ENCODE measurements at places on chromosomes 16 and 17.

DNA sequence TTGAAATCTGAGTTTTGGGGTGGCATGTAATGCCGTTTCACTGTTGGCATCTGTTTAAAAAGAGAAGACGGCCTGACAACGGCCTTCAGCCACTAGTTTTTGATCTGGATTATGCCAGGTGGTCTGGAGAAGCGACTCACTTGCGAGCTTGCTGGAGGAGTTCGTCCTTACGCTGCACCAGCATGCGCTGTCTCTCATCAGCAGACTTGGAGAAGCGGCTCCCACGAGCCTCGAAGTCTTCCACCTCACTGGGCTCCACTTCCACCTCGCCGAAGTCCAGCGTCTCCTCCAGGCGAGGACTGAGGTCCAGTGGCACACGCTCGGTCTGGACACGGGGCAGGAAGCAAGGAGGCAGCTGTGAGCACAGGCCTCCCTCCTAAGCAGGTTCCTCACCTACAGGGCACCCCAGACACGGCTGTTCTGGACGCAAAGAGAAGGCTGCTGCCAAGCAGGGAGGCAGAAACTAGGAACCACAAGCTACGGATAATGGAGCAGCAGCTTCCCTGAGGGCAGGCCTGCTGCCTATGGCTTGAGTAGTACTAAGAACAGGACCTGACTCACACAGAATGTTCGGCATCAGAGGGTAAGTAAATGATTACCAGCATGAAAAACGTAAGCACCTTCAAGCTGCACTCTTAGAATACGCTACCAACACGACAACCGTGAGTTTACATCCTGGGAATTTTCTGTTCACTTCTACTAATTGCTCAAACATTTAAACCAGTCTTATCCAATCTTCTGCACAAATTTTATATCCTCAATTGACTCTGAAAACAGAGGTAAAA is 61.4 kb downstream of the AMFR start:
- no peak for DNase-seq

DNA sequence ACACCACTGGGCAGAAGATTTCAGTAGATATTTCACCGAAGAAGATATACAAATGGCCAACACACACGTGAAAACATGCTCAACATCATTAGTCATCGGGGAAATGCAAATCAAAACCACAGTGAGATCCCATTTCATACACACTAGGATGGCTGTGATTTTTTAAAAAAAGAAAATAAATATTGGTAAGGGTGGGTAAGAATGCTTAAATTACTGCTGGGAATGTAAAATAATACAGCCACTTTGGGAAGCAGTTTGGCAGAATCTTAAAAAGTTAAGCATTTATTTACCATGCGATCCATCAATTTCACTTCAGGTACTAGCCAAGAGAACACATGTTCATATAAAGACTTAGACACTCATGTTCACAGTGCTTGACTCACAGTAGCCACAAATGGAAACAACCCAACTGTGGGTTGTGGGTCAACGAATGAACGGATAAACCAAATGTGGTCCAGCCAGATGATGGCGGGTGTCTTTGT is 6.5 kb upstream of the C16orf74 start:
- DNase-seq = no peak

DNA sequence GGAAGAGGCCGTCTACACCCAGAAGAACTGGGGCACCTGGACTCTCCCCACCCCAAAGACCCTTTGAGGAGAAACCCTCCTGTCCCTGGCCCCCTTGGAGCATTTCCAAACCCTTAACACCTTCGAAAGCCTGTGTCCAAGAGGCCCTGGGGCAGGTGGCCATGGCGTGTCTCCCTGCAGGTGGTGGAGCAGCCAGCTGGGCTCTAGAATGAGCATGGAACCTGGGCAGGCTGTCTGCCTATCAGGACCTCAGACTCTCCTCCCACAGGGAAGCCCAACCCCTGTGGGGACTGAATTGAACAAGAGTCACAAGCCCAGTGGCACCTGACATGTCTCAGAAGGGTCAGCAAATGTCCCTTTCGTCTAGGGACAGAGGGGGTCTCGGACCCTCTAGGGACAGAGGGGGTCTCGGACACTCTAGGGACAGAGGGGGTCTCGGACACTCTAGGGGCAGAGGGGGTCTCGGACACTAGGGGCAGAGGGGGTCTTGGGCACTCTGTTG is 8.4 kb downstream of the CBX4 start:
- DNase-seq = no peak

- DNase-seq = no peak
These were observed 111.7 kb upstream of the COX10 start for GRCh38 chr17:13957636-13958035.

- no peak for DNase-seq
These were observed 81.7 kb downstream of the LMF1 start for GRCh38 chr16:888901-889570.

GRCh38 chr16:70570967-70571570 is 47.5 kb downstream of the SF3B3 start:
- no peak for DNase-seq

DNA sequence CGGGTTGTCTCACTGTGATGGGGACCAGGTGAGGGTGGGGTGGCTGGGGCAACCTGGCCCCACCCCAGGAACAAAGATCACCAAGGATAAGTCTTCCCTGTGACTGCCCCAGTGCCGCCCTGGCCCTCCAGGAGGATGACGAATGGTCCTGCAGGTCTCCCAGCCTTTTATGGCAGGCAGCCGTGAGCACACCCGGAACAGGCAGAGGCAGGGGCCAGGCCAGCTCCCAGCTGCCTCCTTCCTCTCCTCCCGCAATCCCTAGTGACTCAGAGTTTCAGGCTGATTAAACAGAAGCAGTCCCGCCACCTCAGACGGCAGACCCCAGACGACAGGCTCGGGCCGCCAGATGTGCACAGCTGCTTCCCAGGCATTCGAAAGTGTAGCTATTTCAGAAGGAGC is 13.3 kb downstream of the JUP start:
- no peak for DNase-seq

DNA sequence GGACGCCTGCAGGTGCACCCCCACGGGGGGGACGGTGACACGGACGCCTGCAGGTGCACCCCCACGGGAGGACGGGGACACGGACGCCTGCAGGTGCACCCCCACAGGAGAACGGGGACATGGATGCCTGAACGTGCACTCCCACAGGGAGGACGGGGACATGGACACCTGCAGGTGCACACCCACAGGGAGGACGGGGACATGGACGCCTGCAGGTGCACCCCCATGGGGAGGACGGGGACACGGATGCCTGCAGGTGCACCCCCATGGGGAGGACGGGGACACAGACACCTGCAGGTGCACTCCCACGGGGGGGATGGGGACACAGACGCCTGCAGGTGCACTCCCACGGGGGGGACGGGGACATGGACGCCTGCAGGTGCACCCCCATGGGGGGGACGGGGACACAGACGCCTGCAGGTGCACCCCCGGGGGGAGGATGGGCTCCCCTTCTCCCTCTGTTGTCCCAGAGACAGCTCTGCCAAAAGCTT is 114.5 kb upstream of the METRNL start:
- no peak for DNase-seq

DNA sequence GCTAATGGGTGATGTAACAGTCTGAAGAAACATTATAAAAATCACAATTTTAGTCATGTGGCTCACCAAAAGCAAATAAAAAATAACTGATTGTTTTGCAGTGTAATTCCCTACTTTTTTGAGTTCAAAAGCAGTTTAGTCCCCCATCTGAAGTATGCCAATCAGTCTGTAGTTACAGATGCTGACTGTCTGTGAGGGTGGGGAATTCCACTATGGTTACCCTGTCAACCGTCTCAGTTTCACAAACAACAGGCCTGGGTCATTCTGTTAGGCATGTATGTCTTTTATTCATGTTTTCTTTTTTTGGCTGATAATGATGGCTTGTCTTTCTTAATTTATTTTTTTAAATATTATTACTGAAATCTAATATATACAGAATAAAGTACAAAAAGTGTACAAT is 69.3 kb downstream of the STXBP4 start:
- no peak for DNase-seq
